Stimulated activated CD4-positive, alpha-beta T cell treated with anti-CD3 and anti-CD28 coated beads, Interleukin-1b, Interleukin-23, amount 100 ng/mL, for 24 hours (primary cell): ENCODE measurements at places on chromosomes 11 and 22.
A peak's percentile ranks its signal among the peaks of the same experiment; 100 is the strongest.

GRCh38 chr22:46433318-46433717 lies 97.8 kb downstream of the TRMU start:
- DNase-seq, result no peak

DNA sequence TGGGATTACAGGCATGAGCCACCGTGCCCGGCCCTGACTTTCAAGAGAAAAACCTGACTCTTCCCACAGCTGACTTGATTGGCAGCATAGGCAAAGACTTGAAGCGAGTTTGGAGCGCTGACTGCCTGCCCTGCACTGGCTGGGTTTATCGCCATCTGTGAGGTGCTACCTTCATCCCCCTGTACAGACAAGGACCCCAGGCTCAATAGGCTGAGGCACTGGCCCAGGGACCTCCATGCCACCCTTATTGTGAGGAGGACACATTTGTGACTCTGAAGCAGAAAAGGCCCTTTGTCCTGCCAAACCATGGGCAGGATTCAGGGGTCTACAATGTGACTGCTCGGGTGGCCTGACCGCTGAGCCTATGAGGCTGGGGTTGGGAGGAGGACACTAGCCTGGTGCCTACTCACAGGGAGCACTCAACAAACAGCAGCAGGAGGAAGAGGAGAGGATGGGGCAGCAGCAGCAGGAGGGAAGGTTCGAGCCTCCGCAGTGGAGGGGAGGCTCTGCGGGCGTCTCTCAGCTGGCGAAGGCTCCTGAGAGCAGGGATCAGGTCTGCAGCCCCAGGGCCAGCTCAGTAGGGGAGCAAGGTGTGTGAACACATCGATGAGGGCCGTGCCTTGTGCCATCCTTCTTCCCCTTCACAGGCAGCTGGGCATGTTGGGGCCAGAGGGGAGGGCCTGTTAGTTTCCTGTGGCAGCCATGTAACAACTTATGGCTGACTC lies 72.9 kb upstream of the WNT7B start:
- DNase-seq, result no peak

DNA sequence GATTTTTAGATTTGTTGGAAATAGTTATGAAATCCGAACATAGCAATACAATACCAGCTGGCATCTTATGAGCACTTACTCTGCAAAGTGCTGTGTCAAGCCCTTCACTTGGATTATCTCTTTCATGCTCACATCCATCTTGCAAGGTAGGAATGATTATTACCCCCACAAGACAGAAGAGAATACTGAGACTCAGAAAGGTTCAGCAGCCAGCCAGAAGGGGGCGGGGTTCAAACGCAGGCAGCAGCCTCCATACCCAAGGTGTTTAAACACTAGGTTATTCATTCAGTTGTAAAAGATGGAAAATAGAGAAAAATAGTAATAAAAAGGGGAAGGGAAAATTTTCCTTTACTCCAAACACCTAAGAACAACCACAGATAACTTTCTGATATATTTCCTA lies 158.5 kb downstream of the CCDC34 start:
- peak; percentile 1 for DNase-seq

DNA sequence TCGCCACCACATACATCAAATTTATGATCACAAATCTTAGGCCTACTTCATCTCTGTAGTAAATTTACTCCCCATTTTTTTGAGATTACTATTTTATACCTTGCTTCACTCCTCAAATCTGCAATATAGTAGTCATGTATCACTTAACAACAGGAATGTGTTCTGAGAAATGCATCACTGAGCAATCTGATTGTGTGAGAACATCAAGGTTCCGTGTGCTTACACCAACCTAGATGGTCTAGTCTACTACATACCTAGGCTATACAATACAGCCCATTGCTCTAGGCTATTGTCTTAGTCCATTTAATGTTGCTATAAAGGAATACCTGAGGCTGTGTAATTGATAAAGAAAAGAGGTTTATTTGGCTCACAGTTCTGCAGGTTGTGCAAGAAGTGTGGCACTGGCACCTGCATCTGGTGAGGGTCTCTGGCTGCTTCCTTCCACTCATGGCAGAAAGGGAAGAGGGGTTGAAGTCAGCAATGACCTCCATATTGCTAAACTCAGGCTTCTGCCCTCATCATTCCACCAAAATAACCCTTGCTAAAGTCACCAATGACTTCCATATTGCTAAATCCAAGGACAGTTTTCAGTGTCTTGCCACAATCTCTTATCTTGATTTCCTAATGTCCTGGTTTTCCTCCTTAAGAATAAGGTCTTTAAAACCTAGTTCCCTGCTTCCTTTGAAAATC lies 140.3 kb downstream of the RBFOX2 start:
- DNase-seq, result no peak

- DNase-seq, result no peak
Observed at GRCh38 chr22:30204015-30204741, 42.4 kb downstream of the LIF start.

GRCh38 chr22:37340331-37341262 lies 58.3 kb downstream of the CYTH4 start:
- DNase-seq, result no peak
